ENCODE measurements at places on chromosomes 11 and 22.

DNA sequence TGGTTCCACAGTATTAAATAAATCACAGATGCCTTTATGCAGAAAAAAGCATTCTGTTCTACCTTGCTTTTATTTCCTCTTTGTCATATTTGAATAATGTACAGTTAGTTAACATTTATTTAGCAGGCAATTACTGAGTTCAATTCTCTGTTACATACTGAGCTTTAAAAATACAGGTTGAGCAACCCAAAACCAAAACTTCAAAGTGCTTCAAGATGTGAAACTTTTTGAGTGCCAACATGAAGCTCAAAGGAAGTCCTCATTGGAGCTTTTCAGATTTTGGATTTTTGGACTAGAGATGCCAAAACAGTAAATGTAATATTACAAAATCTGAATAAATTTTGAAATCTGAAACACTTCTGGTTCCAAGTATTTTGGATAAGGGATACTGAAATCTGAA, 54.1 kb downstream of the PDHX start:
- DNase-seq, result no peak

GRCh38 chr11:80241766-80242165, 800.9 kb upstream of the TENM4 start:
- no peak for DNase-seq

DNA sequence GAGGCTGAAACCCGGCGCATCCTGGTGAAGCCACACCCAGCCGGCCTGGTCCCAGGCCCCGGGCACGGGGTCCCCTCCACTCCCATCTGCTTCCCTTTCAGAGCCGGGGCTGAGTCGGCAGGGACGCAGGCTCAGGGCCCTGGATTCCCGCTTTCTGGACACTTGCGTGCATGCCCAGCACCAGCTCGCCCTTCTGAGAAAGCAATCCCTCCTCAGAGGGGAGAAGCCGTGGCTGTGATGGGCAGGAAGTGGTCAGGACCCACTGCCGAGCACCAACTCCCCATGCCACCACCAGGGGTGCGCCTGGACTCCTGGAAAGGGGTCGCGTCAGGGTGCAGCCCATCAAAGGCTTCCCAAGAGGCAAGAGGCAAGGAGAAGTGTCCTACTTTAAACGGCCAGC, 15.1 kb downstream of the CDKN1C start:
- no peak for DNase-seq

DNA sequence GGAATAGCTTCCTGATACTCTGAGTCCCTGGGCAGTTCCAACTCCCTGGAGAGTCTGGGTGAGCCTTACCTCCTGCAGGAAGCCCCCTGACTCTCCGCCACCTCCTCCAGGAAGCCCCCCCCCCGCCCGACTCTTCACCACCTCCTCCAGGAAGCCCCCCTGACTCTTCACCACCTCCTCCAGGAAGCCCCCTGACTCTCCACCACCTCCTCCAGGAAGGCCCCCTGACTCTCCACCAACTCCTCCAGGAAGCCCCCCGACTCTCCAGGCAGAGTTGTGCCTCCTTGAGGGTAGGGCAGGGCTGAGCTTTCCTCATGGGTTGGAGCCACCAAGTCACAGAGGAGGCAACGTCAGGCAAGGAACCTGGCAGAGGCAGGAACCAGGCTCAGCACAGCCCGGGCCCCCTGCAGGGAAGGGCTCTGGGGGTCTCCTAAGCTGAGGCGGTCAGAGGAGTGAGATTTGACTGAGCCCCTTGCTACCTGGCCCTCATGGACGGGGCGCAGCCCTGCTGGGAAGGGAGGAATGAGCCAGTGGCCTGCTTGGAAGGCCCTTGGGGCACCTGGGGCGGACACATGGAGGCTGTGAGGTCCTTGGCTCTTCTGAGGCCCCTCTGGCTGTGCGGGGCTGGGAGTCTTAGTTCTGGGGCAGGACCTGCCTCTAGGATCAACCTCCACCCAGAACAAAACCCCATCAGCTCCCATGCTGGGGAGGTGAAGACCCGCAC, 18.1 kb downstream of the MRGPRG start:
- DNase-seq, result no peak

DNA sequence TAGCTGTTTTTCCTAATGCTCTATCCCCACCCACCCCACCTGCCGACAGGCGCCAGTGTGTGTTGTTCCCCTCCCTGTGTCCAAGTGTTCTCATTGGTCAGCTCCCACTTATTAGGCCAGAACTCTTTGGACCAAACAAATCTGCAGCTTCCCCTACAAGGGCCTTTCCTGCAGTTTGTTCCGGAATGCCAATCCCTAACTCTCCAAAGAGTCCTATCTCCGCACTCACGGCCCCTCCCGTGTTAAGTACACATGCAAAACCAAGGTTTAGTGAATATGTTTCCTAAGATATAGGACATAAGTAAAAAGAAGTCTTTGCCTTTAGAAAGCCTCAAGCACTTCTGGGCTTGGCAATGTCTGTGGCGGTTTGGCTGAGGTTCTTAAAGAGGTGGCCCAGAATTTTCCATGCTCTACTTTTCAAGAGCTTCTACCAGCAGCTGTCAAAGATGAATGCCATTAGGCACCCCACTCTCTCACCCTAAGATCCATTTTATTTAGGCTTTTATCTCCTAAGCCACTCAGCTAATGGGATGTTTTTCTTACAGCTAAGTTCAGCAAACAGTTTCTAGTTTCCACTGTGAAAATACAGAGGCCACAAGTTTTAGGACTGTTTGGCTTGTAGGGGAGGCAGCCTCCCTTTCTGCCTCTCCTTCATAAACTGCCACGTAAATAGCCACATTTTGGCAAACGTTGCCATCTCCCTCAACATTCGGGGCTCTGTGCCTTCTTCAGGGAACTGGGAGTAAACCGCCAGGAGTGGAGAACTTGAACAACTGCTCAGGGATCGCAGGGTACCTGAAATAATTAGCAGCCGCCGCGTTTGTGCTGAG, 1.6 kb downstream of the CD59 start:
- no peak for DNase-seq
